Stimulated activated CD4-positive, alpha-beta T cell treated with anti-CD3 and anti-CD28 coated beads, Interleukin-2, amount 100 ng/mL, for 24 hours (primary cell): ENCODE measurements at places on chromosomes 7 and 10.

GRCh38 chr10:112184052-112184371, 447 bp upstream of the GPAM start:
- DNase-seq: no peak

DNA sequence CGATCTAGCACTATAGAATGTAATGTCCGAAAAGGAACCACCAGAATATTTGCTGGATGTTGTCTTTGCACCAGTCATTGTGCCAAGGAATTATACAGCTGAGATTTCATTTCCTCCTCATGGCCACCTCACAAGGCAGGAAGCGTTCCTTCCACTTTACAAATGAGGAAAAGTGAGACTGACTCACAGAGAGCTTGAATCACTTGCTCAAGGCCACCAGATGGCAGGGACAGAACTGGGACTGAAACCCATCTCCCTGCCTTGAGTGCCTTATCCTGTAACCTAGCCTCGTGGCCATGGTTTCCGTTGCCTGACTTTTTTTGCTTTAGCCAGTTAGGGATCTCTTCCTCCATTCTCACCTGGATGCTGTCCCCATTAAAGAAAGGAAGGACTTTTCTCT, 44.7 kb upstream of the PDZD8 start:
- no peak for DNase-seq

DNA sequence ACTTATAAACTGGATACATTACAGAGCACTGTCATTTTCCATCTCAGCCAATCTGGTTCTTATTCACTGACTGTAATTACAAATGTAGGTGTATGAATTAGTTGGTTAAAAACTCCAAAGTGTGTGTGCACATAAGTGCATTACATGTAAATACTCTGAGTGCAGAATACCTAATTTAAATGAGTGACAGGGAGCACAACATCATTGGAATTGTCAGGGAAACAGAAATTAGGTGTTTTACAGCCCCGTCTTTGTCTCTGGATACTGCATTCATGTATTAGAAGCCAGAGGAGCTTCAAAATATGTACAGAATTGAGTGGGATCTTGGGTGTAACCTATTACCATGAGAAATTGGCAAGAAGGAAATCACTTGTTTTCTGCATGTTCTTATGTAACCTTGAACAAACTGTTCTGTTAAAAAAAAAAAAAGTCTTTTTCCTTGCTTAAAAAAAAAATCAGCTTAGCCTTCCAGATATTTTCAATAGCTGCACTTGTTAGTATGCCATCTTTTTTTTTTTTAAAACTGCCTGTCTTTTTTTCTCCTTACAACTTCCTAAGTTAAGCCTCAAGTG, 31.1 kb downstream of the CELF2 start:
- DNase-seq: no peak

- no peak for DNase-seq
These were observed 42.4 kb downstream of the DNAH11 start for GRCh38 chr7:21585070-21585724.

DNA sequence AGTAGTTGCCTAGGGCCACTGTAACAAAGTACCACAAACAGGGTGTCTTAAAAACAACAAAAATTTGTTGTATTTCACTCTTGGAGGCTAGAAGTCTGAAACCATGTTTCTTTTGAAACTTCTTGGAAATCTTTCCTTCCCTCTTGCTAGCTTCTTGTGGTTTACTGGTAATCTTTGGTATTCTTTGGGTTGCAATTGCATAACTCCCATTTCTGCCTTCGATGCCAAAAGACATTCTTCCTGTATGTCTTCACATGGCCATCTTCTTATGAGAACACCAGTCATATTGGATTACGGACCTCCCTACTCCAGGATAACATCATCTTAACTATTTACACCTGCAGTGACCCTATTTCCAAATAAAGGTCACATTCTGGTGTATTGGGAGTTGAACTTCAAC, 357.4 kb downstream of the PPP1R3A start:
- DNase-seq: no peak

GRCh38 chr10:102580230-102580629, 64.0 kb upstream of the TRIM8 start:
- DNase-seq: no peak

DNA sequence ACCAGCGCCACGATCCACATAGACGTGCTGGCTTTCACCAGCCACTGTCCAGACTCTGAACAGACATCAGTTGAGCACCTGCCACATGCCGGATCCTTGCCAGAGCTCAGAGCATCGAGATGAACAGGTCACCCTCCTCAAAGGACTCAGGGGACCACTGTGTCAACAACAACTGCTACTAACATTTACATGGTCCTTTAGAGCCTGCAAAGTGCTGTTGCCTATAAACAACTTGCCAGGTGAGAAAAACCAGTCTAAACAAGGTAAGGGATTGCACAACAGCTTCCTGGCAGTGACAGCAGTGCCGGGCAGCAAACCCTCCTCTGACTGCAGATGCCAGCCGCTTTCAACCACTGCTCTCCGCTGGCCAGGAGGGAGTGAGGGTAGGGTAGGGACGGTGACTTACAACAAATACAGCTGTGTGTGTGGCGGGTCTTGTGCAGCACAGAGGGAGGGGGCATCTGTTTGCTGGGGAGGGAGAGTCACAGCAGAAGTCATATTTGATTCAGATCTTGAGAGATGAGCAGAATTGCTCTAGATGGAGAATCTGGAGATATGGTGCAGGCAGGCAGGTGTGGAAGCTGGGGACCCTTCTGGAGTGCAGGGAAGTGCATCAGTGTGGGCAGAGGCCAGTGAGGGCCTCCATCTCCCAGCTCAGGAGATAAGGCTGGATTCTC, 32.8 kb upstream of the RHEB start:
- DNase-seq: no peak

DNA sequence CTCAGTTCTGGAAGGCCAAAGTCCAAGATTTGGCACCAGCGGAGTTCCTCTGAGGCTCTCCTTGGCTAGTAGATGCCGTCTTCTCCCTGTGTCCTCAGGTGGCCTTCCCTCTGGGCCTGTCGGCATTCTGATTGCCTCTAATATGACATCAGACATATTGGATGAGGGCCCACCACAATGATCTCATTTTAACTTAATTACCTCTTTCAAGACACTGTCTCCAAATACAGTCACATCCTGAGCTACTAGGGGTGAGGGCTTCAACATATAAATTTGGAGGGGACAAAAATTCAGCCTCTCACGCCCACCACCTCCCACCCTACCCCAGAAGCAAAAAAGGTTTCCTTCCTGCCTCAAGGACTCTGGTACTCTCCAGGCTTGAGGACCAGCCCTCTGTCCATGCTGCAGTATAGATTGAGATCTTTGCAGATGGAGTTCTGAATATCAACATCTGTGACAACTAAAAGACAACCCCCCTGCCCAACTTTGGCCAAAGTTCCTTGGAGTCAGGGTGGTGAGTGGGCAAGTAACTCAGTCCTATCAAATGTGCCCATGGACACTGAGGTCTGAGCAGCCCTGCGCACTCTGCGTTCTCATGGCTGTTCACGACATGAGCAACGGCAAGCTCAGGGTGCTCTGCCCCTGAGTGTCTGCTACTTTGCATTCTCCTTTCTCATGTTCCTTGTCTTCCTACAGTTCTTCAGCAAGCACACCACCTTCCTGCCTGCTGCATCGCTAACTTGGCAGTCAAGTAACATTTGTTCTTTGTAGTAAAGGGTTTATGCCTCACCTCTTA, 11.5 kb downstream of the TMEM176B start:
- DNase-seq: no peak

DNA sequence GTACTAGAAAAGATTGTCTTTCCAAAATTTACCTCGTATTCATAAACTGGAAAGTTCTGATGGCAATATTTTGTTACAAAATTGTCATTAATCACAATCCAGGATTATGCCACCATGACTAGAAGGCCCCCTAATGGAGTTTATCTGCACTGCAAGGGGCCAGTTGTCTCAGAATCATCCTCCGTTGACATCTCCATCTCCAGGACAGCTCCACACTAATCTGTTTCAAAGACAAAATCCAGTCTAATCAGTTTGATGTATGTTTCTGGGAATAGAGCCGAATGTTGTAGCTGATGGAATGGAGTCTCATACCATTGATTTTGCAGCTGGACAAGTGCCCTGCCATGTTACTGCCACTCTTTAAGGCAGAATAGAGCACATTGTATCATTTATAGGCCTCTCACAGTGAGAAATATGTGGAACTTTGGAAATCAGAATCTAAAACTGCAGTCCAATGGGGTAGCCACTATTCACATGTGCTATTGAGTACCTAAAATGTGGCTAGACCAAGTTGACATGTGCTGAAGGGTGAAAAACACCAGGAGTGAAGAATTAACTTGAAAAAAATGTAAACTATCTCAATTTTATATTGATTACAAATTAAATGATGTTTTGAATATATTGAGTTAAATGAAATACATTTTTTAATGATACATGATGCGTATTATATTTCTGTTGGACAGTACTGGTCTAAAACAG, 38.3 kb upstream of the TOMM7 start:
- peak; percentile 48 for DNase-seq

DNA sequence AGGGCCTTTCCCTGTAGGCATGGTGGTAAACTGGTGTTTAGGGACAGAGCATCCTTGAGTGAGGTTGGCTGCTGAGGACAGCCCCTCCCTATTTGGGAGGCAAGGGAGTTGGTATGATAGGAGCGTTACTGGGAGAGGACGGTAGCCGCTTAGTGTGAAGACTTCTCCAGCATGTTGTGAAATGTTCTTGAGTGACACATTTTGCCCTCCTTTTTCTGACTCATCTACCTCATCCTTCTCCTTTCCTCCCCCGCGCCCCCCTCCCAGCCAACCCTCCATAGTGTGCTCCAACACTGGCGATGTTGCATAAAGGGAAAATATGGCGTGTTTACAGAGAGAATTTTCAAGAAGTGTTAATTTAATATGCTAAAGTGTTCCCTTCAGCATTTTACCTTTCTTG, 645.0 kb upstream of the GALNT17 start:
- DNase-seq: no peak

GRCh38 chr7:112092306-112092705, 113.9 kb downstream of the DOCK4 start:
- DNase-seq: no peak

- no peak for DNase-seq
These were observed 22.7 kb downstream of the BPGM start for GRCh38 chr7:134669388-134669787.

DNA sequence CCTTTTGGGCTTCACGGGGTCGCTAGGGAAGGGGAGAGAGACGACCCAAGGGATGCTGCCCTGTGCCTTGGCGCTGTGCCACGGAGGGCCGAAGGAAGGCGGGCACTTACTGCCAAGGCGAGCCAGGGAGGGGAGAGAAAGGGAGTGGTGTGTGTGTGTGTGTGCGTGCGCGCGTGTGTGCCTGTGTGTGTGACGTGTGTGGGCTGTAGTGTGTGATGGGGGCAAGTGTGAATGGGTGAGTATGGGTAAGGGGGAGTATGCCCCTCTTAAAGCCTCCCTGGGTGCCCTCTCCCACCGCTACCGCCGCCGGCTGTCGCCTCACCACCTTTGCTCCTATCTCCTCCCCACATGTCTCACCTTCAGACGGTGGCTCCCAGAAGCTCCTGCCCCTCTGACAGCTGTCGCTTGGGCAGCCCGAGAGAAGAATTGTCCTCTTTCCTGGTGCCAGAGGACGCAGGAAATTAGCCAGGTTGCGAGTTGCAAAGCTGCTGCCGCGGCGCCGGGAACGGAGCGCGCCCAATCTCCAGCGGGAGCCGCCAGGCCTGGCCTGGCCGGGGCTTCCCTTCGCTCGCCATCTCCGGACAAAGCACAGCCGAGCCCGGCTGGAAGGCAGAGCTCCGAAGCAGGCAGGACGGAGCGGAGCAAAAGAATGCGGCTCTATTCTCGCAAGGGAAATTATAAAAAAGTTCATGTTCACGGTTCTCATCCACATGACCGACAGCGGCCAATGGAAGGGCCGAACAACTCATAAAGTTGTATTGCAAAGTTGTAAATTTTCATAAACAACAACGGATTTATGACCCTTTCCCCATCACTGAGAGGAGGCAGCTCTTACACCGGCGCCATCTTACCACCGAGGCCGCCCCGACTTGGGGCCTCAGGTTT, at the start of gene HOXA3:
Gene HOXA3 (minus strand): TSS at position 653 of the 885 bp plus-strand sequence. CDS start 41,943 bp downstream, outside the sequence.
- DNase-seq: no peak

- DNase-seq: no peak
These were observed 9.3 kb downstream of the CROT start for GRCh38 chr7:87354749-87355148.

DNA sequence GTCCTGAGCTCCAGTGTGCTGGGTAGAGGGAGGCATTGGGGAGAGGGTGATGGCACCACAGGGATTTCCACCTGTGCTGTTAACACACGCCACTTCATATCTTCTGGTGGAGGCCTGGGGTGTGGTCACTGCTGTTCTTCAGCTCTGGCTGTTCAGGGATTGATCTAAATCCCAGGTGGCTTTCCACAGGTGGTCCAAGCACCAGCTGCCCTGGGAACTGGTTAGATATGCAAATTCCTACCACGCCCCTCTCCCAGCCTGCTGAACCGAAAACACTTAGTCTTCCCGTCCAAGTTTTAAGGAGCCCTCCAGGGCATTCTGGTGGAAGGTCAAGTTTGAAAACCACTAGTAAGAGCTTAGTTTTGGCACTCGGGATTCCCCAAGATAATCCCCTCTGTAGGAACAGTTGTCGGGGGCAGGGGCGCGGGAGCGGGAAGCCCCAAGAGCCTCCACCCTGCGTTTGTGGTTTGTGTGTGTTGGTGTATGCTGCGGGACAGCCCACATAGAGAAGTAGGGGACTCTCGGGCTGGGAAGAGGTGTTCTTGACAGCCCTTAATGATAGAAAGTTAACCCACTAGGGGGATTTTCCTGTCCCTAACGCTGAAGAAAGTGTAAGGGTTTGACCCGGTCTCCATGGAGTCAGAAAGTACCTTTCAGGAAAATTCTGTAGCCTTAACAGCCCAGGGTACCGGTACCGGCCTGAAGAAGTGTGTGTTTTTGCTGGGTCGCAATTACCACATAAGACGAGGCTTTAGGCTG, 5.1 kb downstream of the DEPP1 start:
- DNase-seq: no peak

- DNase-seq: no peak
These were observed 551.0 kb upstream of the ZWINT start for GRCh38 chr10:56912043-56912442.

DNA sequence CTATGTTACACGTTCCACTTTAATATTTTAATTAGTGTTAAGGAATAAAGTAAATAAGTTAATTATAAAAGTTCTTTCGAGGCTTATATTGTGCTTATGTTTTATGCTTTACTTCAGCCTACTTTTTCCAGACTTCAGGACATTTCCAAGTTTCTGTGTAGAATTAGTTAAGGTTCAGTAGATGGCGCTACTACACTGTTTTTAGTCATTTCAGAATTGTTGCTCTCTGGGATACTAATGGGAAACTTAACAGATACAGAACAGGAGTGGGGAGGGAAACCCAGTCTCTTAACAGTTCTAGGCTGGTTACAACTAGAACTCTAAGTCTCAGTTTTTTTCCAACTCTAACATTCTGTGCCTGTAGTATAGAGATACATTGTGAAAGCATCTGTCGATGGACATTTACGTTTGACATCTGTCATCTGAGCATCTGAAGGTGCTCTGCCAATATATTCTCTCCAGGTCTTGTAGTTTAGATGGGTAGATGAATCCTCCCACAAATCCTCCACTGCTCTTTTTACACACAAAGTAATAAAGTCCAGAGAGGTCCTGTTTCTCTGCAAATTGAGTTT, 56.8 kb upstream of the FAM171A1 start:
- no peak for DNase-seq

DNA sequence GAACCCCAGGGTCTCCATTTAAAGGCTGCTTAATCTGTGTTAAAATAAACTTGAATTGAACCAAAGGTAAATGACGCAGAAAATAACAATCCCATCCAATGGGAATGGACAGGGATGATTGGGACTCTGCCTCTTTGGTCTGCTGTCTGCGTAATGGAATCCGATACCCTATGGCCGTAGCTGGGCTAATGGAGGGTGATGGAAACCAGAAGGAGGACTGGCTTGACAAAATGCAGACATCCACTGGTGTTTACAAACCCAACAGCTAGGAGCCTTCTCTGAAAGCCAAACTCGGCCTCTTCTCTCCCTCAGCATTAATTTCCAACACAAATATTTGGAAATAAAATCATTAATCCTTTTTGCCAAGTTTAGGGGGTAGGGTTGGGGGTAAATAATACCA, 162.2 kb upstream of the CHST15 start:
- no peak for DNase-seq
